ENCODE measurements at places on chromosomes 5 and 9.

- no peak for DNase-seq
These were observed 63.9 kb downstream of the CDC14B start for GRCh38 chr9:96555567-96556386.

DNA sequence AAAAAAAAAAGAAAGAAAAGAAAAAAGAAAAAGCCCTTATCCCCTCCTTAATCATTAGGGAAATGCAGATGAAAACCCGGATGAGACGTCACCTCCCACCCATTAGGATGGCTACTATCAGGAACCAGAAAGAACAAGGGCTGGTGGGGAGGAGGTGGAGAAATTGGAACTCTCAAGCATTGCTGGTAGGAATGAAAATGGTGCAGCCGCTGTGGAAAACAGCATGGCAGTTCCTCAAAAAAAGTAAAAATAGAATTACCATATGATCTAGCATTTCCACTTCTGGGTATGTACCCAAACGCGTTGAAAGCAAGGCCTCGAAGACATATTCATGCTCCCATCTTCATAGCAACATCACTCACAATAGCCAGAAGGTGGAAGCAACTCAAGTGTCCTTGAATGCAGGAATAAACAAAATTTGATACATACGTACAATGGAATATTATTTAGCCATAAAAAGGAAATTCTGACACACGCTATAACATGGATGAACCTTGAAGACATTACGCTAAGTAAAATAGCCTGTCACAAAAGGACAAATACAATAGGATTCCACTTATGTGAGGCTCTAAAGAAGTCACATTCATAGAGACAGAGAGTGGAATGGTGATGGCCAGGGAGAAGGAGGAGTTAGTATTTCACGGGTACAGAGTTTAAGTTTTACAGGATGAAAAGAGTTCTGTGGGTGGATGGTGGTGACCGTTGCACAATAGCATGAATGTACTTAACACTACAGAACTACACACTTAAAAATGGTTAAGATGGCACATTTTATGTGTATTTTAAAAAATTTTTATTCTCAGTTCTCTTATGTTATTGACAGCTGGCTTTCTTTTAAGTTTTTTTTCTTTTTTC is 166.8 kb upstream of the IER5L start:
- no peak for DNase-seq

- no peak for DNase-seq
These were observed 8.7 kb upstream of the ERAP1 start for GRCh38 chr5:96816411-96816939.

DNA sequence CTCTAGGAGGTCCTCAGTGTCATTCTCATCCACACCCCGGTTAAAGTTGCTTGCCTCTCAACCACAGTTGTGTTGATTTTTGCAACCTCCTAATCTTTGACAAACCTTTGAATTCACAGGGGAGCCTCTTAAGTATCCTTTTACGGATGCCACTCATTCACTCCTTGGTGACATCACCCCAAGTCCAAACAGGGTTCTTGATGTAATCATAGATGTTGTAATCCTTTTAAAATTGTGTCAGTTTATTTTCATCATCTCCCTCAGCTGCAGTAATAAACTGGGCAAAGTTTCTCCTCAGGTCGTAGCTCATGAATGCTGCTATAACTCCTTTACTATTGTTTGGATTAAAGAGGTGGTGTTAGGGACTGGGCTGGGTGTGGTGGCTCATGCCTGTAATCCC is 637.2 kb upstream of the NUDT12 start:
- DNase-seq = no peak

GRCh38 chr9:135889564-135890189 is 17.7 kb downstream of the CAMSAP1 start:
- no peak for DNase-seq

GRCh38 chr5:164497311-164498064 is 992.1 kb downstream of the MAT2B start:
- DNase-seq = no peak

DNA sequence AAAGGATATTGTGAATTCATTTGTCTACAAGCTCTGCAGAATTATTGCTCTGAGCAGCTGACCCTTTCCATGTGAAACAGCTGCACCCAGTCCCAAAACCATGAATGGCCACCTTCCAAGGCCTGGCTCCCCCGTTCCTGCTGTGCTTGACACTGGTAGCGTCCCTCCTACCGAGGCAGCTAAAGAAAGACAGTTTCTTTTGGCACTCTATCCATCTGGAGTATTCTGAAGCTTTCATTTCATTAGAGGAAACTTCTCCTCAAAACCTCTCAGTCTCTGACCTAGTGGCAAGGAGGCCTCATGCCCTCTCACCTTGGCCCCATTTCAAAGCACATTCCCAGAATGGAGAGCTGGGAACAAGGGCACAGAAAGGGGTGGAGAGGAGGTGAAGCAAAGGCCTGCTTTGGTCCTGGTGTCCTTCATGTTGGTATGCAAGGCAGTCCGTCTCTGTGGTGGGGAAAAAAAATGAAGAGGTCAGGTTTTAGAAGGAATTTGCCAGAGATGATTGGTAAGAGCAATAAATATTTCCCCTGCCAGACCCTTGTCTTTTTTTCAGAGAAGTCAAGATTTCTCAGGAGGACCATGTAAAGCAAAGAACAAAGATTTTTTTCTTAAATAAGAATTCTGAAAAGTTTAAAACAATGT is 232.0 kb downstream of the RFK start:
- DNase-seq = no peak

GRCh38 chr9:98271479-98271878 is 16.0 kb upstream of the TBC1D2 start:
- DNase-seq = no peak

DNA sequence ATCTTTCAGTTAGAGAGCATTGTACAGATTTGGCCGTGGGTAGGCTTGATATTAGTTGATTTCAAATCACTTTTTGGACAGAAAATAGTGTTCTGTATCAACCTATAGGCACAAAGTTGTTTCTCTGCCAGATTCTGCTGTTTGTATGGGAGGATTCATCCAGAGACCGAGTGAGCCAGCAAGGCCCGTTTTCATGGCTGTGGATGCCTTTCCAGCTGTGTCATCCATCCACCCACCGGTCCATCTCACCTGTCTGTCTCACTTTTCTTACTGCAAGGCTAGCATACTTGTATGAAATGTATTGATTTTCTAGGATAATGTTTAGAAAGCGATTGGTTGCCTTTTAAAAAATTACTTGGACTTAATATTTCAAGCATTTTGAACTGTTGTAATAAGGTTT is 34.4 kb downstream of the ICE1 start:
- DNase-seq = no peak

- no peak for DNase-seq
These were observed 203.7 kb upstream of the NREP start for GRCh38 chr5:111960476-111961215.

GRCh38 chr9:4844056-4844838 is 51.5 kb downstream of the RCL1 start:
- DNase-seq = no peak

GRCh38 chr9:129785866-129786265 is 17.1 kb upstream of the TOR1B start:
- no peak for DNase-seq

GRCh38 chr9:6907772-6908381 is 150.1 kb downstream of the KDM4C start:
- DNase-seq = no peak

- DNase-seq = no peak
These were observed 2.8 kb downstream of the ADRB2 start for GRCh38 chr5:148829248-148829594.

DNA sequence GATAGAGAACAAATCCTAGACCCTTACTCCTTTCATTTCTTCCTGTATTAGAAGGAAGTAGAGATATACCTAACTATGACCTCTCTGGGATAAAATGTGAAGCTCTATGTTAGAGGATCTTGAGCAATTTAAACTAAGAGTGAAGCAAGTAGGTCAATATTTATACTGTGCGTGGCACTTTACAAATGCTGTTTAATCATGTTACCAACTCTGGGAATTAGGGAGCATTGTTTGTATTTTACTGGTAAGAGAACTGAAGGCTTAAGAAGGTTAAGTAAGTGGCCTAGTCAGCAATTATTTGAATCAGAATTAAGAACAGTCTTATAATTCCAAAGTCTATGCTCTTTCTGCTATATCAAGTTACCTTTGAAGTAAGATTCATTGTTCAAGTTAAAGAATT is 12.0 kb downstream of the TNC start:
- DNase-seq = no peak

GRCh38 chr5:172617817-172618216 is 23.2 kb upstream of the NEURL1B start:
- no peak for DNase-seq

- no peak for DNase-seq
These were observed 30.8 kb downstream of the RASGRF2 start for GRCh38 chr5:80990971-80991370.

DNA sequence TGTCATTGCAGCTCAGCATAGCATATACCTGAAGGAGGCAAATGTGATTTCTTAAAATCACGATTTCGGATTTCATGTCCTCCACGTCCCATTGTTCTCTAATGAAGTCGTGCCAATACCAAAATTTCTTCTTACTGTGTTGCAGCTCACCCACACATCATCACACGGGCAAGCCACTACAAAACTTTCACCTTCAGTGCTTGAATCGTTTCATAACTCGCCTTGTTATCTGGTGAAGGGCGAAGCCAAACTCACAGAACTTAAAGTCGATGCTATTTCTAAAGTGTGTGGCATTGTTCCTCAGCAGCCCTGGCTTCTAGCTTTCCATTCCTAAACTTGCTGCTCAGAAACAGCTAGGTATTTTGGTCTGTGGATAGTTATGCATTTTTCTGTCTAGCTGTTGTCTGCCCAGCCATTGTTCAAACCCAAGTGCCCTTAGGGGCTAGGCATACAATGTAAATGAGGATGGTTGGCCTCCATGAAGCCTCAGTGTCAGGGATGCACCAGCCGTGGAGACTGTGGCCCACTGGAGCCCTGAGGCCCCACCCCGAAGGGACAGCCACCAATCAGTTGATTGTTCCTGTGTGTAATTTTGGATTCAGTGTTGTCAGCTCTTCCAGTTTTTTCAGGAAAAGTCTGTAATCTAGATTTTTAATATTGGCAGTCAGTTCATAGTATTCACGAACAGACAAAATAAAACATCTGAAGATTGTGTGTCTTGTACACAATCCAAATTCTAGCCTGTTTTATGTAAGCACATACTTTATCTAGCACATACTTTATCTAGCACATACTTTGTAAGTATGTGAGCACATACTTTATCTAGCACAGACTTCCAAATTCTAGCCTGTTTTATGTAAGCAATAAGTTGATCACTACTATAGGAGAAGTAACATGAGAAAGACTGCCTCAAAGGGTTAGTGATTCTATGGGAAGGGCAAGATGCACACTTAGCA is 112.8 kb downstream of the DAPK1 start:
- DNase-seq = no peak

DNA sequence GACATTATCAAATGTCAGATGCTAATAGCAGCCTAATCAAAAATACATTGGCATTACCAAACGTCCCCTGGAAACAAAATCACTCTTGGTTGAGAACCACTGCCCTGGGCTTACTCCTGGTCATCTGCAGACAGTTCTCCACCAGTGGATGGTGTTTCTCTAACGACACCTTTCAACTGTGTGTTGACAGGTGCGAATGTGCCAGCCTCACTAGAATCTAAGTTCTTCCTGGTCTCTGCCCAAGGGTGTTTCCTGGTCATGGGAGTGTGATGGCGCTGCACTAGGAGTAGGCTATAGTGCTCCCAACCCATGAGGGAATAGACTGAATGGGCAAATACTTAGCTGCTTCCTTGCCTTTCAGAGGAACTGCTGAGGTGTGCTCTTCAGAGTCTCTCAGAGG is 105.9 kb downstream of the MRPS27 start:
- DNase-seq = no peak

DNA sequence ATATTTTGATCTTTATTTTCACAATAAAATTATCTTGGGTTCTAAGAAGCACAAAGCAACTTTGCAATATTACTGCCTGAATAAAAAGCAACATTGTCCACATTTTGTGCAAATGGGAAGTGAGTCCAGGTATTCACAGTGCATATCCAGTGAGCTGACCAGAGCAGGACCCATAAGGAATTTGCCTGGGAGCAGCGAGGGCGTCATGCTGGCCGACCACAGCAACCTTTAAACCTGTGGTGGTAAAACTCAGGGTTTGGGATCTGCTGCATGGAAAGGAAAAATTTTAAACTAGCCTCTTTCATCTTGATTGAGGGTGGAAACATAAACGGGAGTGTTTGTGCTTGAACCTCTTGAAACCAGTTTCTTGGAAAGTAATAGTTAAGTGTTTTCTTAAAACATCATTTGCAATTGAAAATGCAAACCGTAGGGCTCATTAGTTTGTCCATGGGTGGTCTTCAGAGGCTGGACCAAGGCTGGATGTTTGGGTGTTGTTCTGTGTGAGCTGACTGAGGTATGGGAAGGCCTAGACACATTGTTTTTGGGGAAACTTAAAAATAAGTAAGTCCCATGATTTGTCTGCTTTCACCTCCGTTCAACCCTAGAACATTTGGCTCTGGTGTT is 85.0 kb upstream of the ANKH start:
- DNase-seq = no peak

- DNase-seq = no peak
These were observed at the start of gene MYOZ3 for GRCh38 chr5:150661086-150661485. TSS of gene MYOZ3 (plus strand) at chr5:150661251. CDS start at chr5:150662942, 1,691 bp downstream.

DNA sequence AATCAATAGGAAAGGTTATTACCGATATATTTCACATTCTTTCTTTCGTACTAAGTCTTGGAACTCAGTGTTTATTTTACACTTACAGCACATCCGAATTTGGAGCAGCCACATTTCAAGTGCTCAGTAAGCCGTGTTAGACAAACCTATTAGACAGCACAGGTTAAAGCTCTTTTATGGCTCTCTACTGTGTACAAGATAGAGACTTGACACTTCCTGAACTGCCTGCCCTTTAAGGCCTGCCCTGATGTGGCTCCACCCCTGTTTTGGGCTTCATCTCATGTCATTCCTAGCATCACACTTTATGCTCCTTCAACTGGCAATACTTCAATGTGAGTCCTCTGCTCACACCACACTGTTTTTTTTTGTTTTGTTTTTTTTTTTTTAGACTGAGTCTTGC is 23.5 kb upstream of the SUSD1 start:
- no peak for DNase-seq

DNA sequence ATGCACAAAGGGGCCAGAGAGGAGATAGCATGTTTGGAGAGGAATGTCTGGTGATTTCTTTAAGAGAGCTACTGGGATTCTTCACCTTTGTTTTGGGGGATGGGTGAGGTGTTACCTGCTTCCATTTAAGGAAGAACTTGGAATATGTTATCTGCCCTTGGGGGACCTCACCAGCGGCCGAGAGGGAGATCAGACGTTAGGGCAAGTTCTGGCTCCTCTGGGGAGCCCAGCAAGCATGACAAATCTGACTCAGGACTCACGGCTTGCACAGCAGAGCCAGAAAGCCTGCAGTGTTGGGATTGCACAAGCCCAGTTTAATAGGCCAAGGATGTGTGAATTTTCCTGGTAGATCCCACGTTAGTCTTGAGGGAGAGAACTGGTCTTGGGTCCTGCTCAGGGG is 40.3 kb downstream of the SLC28A3 start:
- DNase-seq = no peak

- DNase-seq = no peak
These were observed 57.6 kb downstream of the IL31RA start for GRCh38 chr5:55908804-55909203.

All from substantia nigra (tissue), 51 donors.